Globus pallidus (tissue), 1 donor: ENCODE measurements at places on chromosomes 6 and 20.

DNA sequence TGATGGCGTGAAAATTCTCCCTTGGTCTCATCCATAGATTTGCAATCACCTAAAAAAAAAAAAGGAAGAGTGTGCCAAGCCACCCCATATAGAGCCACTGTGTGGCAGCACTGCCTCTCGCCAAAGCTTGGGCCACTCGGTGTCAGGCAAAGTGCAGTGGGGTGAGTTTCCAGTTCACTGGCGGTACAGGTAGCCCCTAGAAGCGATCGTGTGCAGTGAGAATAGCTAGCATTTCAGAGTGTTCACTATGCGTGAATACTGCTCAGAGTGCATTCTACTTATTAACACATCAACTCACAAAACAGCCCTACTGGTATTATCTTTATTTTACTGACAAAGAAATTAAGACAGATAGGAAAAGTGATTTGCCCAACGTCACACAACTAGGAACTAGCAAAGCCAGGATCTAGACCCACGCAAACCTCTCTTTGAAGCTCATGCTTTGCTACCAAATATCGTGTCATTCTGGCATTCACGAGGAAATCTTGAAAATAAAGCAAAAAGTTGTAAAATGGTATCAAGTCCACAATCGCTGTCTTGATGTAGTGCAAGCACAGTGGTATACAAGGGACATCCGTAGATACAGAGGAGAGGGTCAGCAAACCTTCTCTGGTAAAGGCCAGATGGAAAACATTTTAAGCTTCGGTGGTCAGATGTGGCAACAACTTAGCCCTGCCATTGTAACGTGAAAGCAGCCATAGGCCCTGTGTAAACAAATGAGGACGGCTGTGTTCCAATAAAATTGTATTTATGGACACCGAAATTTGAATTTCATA lies 10.4 kb upstream of the GCNT2 start:
- DNase-seq, result peak; percentile 53

- no peak for DNase-seq
Observed at GRCh38 chr6:126293891-126294524, 45.9 kb upstream of the CENPW start.

DNA sequence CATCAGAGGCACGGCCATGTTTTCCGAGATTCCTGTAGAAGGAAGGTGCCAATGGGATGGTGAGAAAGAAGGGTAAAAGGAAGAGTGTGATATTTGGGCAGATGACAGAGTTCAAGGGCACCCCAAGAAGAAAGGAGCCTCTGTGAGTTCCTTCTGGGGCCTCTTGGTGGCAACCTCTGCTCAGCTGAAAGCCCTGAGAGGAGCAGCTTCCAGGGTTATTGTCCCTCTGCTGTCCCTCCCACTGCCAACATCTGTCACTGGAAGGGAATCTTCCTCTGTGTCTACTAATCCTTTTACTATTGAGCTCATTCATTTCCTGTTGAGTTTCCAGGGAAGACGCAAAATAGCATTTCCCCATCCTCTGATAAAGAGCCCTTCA lies 40.0 kb upstream of the KCNK16 start:
- DNase-seq, result peak; percentile 70

GRCh38 chr6:105810922-105811482 lies 275.1 kb upstream of the PRDM1 start:
- DNase-seq, result no peak

GRCh38 chr6:15995493-15995892 lies 133.4 kb upstream of the MYLIP start:
- no peak for DNase-seq

DNA sequence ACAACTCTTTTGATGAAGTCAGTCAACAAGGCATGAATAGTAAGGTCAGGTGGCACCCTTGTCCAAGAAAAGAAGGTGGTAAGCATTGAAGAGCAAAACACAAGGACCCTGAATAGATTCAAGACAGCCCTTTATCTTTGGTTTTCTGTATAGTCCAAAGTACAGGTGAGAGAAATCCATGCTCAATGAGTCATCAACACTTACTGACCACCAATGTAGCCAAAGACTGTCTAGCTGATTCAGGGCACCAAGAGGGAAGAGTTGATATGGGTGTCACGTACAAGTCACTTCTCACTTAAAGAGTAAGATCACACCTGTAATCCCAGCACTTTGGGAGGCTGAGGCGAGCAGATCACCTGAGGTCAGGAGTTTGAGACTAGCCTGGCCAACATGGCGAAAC lies 528.3 kb downstream of the CD83 start:
- DNase-seq, result no peak

DNA sequence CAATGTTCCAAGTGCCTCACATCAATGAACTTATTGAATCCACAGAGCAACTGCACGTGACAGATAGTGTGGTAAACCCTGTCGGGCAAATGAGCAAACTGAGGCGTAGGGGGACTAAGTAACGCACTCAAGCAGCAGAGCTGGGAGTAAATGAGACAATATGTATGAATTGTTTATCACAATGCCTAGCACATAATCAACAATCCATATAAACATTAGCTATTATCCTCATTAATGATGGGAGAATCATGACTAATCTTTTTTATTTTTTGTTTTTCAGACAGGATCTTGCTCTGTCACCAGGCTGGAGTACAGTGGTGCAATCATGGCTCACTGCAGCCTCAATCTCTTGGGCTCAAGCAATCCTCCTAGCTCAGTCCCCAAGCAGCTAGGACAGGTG lies 43.9 kb upstream of the B4GALT5 start:
- no peak for DNase-seq

GRCh38 chr6:85273870-85274269 lies 176.0 kb upstream of the NT5E start:
- DNase-seq, result no peak

- no peak for DNase-seq
Observed at GRCh38 chr20:41232973-41233926, 84.3 kb downstream of the ZHX3 start.

DNA sequence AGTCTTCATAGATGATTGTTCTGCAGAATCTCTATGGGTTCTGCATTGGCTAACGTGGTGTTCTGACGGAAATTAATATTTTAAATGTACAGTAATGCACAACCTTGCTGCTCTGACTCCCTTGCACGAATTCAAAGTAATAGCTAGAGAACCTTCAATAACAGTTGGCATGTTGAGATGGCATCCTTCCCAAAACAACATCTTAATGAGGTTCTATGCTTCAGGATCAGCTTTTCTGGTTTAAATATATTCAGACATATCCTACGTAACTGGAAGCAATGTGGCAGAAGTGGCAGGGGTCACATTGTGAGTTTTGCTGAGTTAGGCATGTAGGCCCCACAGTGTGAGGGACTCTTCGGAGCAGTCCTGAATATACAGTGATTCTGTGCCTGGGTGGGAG lies 25.7 kb downstream of the DSE start:
- no peak for DNase-seq

GRCh38 chr6:167574431-167575151 lies 249.7 kb downstream of the TTLL2 start:
- no peak for DNase-seq

DNA sequence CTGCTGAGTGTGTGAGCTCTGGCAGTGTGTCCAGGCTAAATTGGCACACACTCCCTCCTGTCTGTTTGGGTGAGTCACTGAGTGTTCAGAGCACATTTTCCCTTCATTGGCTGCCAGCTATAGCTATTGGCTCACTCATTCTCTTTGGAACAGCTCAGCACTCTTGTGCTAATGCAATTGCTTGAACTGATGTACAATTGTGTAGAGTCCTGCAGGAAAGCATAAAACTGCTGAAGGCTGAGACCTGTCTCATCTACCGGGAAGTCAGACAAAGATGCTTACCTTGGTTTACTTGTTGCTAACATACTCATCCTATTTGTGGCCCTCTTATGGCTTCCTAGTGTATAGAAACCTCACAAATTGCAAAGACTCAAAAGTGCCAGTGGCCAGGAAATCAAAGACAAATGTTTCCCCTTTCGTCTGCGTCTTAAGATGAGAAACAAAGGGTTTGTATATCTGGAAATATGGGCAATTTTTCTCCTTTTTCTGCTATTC lies 351.0 kb downstream of the BCKDHB start:
- DNase-seq, result peak; percentile 46

DNA sequence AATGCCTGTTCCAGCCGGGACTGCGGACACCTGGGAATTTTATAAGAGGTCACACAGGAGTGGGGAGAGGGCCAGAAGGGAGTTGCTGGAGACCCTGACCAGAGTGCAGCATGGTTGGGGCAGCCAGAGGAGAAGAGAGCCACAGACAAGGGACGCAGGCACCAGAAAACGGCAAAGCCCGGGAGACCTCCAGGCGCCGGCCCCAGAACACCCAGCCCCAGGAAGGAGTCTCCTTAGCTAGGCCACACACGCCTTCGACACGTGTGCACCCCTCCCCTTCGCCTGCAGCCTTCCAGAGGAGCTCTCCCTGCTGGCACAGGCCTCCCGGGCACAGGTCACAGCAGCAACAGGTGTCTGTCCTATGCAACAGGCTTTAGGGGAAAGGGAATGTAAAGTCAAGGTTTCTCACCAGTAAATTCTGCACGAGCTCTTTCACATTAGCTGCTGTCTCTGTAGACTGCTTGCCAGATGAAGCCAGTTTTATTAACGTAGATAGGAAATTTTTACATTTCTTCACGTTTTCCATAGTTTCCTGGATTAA lies 57.0 kb downstream of the TAF4 start:
- DNase-seq, result no peak

- DNase-seq, result no peak
Observed at GRCh38 chr6:147347882-147348575, 143.8 kb downstream of the STXBP5 start.

DNA sequence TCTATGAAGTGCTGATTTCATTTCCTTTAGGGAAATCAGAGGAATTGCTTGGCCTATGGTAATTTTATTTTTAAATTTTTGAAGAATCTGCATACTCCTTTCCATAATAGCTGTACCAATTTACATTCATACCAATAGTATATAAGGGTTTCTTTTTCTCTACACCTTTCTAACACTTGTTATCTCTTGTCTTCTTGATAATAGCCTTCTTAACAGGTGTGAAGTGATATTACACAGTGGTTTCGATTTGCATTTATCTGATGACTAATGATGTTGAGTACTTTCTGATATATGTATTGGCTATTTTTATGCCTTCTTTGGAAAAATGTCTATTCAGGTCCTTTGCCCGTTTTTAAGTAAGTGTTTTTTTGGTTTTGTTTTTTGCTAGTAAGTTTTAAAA lies 40.8 kb downstream of the SMAP1 start:
- no peak for DNase-seq
